Activated CD4-positive, alpha-beta T cell treated with anti-CD3 and anti-CD28 coated beads for 36 hours (primary cell): ENCODE measurements at places on chromosomes 4 and X.
A peak's percentile ranks its signal among the peaks of the same experiment; 100 is the strongest.

GRCh38 chrX:110962451-110962850 is 133.5 kb upstream of the PAK3 start:
- no peak for DNase-seq

DNA sequence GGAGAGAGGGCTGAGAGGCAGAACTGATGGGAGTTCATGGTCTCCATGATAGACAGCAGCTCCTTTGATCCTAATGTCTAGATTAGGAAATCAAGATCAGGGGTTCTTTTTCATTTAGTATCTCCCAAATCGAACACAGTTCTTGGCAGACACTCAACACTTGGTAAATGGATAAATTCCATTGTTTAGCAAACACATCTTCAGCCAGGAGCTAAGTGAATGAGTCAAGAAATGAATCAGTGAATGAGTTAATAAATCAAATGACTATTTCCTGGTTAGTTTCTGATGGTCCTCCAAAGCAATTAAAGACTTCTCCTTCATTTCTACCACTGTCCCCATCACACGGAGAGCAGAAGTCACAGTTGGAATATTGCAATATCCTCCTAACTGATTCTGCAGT is 120.0 kb upstream of the SHISA3 start:
- no peak for DNase-seq

DNA sequence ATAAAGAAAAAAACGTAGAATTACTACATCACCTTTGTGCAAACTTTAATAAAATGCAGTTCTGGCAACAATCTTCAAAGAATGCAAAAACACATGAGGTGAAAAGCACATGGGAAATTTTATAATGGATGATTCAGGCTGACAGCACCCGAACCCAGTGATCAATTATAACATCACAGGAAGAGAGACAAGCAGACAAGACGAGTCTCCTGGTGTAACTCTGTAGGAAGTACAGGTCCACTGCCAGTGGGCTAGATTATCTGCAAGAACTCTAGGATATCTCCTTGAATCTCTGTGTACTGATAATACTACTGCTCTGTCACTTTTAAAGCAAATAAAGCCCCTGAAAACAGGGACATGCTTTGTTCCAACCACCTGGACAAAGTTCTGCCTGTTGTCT is 58.9 kb upstream of the NXF3 start:
- DNase-seq: no peak

DNA sequence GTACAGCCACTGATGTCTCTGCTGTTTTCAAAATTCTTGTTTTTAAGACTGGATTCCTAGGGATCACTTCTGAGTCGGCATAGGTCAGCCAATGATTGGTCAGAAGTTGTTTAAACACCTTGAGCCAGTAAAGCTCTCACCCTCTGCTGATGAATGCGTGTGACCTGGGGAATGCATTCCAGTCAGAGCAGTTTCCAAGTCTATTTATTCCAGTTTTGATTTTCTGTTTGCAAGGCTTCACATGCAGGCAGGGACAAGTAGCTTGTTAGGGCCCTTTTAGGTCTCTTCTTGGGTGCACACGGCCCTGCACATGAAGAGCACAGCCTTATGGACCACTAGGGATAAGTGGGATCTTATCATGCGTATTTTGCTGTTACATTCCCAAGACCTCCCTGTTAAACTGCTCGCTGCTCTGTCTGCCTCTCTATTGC is 47.0 kb downstream of the KLHL15 start:
- no peak for DNase-seq

DNA sequence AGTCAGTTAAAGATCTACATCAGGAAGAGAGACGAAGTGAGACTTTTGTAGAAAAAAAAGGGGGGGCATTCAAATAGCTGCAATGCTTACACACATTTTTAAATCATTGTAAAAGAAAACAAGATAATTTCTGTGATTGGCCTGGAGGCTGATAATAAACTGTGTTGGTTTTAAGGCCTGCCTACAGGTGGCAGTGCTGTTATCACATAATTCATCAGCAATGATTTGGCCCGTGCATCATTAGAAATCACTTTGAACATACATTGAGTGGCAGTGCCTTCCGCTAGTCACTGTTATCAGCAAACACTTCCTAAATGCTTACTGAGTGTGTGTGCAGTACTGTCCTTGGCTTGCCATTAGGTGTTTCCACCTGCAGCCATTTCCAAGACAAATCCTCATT is 831.9 kb downstream of the TRIML1 start:
- DNase-seq: no peak

DNA sequence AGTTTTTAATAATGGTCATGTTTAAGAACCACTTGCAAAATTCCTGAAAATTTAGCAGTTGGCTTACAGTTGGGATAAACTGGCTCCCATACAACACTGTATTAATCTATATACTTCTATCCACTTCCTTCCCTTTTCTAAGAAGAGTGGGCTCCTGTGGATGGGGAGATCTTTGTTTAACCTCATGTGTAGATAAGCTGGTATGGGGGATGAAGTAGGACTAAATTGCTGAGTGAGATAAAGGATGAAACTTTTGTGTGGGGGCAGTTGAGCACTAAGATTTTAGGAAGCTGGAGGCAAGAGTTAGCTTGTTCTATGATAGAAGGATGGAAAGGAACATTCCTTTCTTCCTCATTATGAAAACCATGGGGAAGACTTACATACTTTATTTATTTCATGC is 54.6 kb upstream of the ATP8A1 start:
- no peak for DNase-seq

DNA sequence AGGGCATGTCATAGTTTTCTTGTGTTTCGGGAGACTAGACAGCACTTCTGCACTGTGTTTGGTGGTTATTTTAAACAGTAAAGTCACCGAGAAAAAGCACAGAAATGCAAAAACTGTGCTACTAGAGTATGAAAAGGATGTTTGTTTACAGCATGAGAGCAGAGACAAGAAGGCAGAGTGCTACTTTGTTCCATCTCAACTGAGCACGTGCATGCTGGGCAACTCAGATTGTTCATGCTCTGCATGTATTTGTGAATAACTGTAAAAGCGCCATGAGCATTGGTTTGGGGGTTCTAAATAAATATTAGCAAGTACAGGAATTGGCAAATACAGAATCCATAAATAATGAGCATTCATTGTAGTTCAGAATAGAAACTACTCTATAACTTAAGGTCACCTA is 7.4 kb downstream of the EVC start:
- DNase-seq: no peak

GRCh38 chr4:160161026-160161425 is 1058.1 kb downstream of the RAPGEF2 start:
- DNase-seq: no peak

- no peak for DNase-seq
These were observed 1.2 kb downstream of the MSMO1 start for GRCh38 chr4:165328708-165329107.

- DNase-seq: no peak
These were observed 954.3 kb downstream of the PCDH7 start for GRCh38 chr4:31674313-31674947.

GRCh38 chr4:18954538-18954937 is 933.0 kb upstream of the LCORL start:
- no peak for DNase-seq

GRCh38 chr4:2248821-2249261 is 6.9 kb upstream of the HAUS3 start:
- DNase-seq: peak; percentile 3

DNA sequence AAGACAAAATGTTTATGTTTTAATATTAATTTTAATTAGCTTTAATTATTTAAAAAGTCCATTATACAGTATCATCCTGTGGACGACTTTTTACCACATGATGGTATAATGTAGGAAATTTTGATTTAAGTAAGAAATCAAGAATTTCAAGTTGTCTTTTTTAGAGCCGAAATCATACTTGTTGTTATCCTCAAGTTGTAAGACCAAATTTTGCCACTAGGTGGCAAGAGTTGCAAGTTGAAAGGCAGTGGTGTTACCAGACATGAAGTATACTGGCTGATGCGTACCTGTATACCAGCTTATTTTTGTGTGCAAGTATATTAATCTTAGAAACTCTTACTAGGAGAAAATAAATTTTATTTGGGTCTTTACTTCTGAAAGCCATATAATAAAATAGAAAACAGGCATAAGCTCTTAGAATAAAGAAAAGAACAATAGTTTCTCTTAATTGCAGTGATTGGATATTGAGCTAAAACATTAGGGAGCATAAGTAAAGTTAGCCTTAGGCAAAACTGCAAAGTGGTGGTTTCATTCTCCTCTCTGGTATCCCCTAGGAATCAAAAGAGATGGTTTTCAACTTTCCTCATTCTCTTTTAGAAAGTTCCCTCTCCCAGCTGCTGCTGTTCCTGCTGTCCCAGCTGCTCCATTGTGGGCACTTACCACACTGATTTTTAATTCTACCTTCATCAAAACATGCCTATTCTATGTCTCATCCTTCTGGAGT is 118.0 kb upstream of the WDFY3 start:
- DNase-seq: peak; percentile 22

GRCh38 chr4:20847124-20847747 is 147.0 kb downstream of the PACRGL start:
- no peak for DNase-seq

DNA sequence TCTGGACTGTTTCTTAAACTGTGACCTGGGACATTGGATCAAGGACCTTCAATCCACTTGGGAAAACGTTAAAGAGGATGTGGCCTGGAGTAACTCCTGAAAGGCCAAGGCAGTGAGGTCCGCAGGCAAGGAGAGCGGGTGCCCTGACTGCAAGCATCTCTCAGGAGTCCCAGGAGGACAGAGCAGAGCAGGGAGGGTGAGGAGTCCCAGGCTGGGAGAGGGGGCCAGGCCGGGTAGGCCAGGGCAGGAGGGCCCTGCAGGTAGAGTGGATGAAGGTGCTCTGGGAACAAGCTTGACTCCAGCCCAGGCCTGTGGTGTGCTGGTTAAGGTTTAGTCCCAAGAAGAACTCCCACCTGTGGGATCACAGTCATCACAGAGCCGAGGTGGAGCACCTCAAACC is 13.8 kb downstream of the PNMA6E start:
- no peak for DNase-seq

GRCh38 chr4:135050086-135050717 is 848.6 kb upstream of the PABPC4L start:
- no peak for DNase-seq

DNA sequence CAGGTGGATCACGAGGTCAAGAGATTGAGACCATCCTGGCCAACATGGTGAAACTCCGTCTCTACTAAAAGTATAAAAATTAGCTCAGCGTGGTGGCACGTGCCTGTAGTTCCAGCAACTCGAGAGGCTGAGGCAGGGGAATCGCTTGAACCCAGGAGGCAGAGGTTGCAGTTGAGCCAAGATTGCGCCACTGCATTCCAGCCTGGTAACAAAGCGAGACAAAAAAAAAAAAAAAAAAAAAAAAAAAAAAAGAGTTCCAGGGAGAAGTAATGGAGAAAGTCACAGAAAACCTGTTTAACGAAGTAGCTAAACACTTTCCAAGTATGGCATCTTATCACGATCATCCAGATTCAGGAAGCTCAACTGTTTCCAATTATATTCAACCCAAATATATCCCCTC is 10.9 kb downstream of the KLHL4 start:
- DNase-seq: no peak

- DNase-seq: no peak
These were observed 141.5 kb downstream of the GLRA2 start for GRCh38 chrX:14670819-14671218.

GRCh38 chr4:171101845-171102244 is 711.4 kb upstream of the GALNTL6 start:
- no peak for DNase-seq

- DNase-seq: no peak
These were observed 195.9 kb downstream of the CPEB2 start for GRCh38 chr4:15198070-15198727.

DNA sequence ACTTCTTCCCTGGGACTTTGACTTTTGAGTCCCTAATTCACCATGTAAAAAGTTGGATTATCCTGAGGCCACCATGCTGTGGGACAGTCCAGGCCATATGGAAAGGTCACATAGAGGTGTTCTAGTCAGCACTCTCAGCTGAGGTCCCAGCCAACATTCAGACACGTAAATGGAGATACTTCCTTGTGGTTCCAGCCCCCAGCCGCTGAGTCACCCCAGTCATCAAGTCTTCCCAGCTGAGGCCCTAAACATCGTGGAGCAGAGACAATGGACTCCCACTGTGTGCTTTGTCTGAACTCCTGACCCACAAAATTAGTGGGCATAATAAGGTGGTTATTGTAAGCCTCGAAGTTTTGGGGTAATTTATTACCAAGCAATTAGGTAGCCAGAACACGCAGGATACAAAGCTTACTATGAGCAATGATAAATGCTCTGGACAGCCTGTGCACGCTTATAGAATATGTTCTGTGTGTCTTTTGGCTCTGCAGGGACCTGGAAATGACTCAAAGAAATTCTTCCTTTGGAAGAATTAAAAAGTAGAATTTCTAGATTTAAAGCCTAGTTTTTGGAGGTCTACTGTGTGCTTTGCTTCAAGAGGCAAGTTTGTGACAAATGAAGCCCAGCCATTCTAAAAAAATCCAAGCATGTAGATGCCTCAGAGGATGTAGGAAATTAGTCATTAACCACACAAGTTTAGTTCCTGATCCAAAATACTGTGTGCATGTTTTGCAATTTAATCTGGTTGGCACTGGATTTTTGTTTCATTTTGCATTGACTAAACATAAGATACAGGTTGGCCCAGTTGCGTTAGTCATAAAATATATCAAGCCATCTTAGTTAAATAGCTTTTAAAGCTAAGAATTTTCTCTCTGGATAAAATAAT is 33.2 kb upstream of the SLC9A7 start:
- DNase-seq: peak; percentile 36
